ENCODE measurements at places on chromosomes 5 and 9.
A peak's percentile ranks its signal among the peaks of the same experiment; 100 is the strongest.

- DNase-seq, result no peak
Observed at GRCh38 chr9:77935211-77935610, 96.4 kb downstream of the GNAQ start.

GRCh38 chr5:140236891-140237598, 62.1 kb downstream of the CYSTM1 start:
- DNase-seq, result no peak

DNA sequence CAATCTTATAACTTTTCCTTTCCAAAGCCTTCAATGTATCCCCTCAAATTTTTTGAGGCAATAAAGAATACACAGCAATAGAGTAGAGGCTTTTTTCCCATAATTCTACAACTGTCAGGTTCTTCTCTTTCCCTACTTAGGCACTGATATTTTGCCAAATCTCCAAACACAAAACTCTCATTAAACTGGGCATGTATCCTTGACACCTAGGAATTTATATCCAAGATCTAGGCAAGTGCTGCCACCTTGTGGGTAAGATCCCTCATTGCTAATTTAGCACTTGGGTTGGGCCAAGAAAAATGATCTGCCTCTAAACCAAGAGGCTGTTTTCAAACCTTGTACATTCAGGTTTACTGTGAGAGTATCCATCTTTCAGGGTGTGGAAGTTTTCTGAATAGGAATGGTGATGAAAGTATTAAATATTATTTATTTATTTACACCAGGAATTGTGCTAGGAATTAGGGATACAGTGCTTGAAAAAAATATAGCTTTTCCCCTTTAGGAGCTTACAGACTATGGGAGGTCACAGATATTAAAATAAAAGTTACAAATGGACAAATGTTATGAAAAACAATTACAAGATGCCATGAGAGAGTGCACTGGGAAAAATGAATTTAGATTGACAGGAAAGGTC, 17.6 kb downstream of the TSTD2 start:
- peak; percentile 65 for DNase-seq

- DNase-seq, result no peak
Observed at GRCh38 chr9:126681336-126681735, 67.6 kb downstream of the LMX1B start.

GRCh38 chr9:110782701-110783100, 114.1 kb downstream of the MUSK start:
- DNase-seq, result no peak

GRCh38 chr9:37444890-37445289, 20.4 kb downstream of the ZBTB5 start:
- DNase-seq, result no peak

DNA sequence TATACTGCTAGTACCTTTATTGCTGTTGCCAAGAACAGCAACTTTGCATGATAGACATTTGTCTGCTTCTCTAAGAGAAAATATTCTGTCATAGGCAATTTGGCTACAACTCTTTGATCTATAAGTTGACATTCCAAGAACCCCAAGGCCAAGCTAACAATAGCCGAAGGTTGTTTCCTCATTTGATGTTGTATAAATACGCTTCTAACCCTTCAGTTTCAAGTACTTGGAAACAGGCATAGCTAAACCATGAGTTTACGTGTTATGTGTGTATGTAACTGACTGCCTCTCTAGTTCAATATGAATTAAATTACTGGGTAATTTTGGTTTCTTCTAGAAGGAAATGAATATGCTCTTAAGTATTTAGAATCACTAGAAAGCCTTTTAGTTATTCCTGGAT, 1034.0 kb downstream of the TLE4 start:
- no peak for DNase-seq

DNA sequence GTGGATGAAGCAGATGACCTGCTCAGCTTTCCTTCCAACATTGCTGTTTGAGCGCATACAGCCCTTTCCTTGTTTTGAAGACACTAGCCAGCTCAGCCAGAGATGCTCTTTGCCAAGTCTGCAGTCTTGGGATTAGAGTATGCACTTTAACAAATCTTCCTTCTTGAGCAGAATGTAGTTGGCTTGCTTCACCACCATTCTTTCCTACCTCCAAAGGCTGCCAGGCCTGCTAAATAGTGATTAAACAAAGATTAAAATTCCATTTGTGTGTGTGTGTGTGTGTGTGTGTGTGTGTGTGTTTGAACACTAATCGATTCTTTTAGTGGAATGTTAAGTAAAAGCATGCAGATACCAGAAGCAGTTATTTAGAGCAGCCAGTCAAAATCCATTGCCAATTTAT, 97.6 kb downstream of the GALNT10 start:
- no peak for DNase-seq

GRCh38 chr5:165104611-165105010, 1599.2 kb downstream of the MAT2B start:
- DNase-seq, result no peak

DNA sequence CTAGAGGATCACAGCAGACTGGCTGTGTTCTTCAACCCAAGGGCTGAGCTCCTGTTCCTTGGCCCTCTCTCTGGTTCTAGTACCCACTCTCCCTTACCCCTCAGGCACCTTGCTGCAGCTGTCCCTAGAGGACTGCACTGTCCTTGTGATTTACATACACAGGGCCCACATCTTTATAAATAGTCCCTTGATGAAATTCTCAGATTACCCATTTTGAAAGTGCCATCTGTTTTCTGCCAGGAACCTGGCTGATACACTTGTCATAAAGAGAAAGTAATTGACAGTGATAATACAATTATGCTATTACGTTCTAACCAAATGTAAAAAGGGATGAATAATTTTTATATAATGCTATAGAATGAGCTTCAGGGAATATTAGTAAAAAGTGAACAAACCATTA, 16.5 kb upstream of the SPARC start:
- DNase-seq, result no peak

- no peak for DNase-seq
Observed at GRCh38 chr5:72071906-72072305, 35.4 kb upstream of the MAP1B start.

DNA sequence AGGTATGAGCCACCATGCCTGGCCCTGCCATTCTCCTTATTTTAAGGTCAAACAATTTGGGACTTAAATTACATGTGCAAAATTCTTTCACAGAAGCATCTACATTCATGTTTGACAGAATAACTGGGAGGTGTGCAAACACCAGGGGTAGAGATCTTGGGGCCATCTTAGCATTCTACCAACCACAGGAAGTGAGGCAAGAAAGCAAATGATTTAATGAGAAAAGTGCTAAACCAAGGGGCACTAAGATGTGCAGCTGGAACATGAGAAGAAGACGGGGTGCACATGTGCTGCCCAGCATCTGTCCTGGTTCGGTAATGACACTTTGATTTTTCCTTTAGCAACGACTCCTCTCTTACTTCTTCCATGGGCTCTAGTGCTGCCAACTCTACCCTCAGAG, 1.2 kb upstream of the F12 start:
- no peak for DNase-seq

- no peak for DNase-seq
Observed at GRCh38 chr5:14720236-14720923, 55.9 kb downstream of the OTULIN start.

GRCh38 chr5:18507114-18507513, 872.9 kb downstream of the TAF11L14 start:
- no peak for DNase-seq

GRCh38 chr9:129138476-129139232, 27.4 kb downstream of the PTPA start:
- no peak for DNase-seq

GRCh38 chr5:142432369-142432863, 107.6 kb upstream of the SPRY4 start:
- DNase-seq, result no peak

DNA sequence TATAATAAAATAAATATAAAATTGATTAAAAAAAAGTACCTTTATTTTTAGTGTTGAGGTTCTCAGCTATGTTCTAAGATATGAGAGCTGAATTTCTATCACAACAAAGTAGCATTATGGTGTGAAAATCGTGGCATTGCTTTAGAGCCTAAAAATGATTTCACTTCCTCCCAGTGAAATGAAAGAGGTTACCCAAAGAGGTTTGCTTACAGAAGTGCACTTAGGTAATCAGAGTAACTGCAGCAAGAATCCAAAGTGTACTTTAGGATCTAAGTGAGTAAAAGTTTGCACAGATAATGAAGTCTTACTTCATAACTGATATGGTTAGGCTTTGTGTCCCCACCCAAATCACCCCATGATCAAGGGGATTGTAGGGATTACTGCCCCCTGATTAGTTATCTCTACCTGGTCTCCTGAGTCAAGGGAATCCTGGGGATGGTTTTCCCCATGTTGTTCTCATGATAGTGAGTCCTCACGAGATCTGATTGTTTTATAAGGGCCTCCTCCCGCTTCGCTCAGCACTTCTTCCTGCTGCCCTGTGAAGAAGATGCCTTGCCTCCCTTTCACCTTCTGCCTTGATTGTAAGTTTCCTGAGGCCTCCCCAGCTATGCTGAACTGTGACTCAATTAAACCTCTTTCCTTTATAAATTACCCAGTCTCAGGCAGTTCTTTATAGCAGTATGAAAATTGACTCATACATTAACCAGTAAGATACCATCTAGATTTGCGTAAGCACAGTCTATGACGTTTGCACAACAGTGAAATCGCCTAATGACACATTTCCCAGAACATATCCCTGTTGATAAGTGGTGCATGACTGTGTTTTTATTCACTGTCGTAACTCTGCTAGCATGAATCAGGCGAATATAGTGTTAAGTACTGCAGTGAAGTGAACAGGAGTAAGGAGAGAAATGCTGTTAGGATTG, 40.3 kb upstream of the LRRC70 start:
- DNase-seq, result no peak

All from D341Med (cell line).